Activated CD4-positive, alpha-beta memory T cell treated with anti-CD3 and anti-CD28 coated beads, Interleukin-2, amount 10 ng/mL, durations not matched to agents 7 days and 5 days (primary cell): ENCODE measurements at places on chromosomes 2 and 18. TPM values are rescaled to one million over a fixed set of nuclear protein-coding genes. Genes with fewer than 3 reads are reported as not detected.

Gene DOCK10
- total RNA-seq = 239 TPM

DNA sequence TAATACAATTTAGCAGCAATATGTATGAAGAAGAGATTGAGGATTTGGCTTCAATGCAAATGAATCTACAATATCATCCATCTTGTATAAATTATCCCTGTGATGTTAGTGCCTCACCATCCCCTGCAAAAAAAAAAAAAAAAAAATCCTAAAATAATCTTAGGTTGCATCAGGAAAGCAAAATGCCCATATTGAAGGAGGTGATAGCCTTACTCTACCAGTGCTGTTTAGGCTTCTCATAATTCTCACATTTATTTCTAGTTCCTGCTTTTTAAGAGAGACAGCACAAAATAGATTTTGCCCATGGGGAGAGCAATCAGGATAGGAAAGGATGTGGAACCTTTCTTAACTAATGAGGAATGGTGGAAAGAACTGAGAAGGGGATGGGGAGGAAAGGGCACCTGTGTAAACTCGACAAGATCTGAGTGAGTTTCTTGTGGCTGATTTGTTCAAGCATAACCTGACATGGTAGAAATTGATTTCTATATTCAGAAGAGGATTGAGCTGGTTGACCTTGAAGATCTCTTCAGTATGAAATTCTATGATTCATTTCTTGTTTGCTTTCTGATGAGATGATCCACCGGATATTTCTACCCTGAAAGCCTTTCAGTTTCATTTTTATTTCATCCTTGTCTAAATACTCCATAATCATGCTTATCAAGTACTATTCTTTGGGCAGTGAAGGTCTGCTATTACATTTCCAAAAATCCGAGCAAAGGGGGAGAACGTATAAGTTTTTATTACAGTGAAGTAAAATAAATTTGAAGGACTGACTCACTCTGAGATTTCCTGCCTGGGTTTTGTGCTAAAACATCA is 391.2 kb downstream of the PTPRM start:
- no peak for DNase-seq

DNA sequence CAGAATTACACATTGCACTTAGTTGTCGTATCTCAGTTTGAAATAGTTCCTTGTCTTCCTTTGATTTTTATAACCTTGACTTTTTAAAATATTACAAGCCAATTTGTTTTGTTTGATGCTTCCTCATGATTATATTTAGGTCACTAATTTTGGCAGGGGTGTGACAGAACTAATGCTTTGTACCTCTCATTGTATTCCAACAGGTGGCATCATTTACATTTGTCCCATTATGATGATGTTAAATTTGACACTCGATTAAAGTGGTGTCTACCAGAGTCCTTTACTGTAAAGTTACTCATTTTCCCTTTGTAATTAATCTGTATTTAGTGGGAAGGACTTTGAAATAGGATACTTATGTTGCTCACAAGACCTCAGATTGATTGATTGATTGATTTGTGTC is 21.5 kb upstream of the MFSD2B start:
- DNase-seq = no peak

- no peak for DNase-seq
These were observed 188.5 kb downstream of the TPGS2 start for GRCh38 chr18:36640021-36640952.

Gene RAMP1
- 8.1 TPM for total RNA-seq

Gene FSHR
- total RNA-seq = not detected

Gene RBM43
- 8.9 TPM for total RNA-seq

DNA sequence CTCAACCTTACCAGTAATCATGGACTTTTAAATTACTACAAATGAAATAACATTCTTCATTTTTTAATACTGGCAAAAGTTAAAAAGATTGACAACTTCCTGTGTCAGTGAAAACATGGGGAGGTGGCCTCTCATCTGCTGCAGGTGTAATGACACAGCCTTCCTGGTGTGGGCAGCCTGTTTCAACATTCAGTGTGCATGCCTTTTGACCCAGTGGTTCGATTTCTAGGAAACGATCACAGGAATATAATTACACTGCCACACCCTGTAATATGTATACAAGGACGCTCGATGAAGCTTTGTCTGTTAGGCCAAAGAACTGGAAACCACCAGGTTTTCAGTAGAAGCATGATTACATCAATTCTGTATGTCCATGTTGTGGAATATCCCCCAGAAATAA is 68.7 kb downstream of the MTHFD2 start:
- peak; percentile 80 for DNase-seq

DNA sequence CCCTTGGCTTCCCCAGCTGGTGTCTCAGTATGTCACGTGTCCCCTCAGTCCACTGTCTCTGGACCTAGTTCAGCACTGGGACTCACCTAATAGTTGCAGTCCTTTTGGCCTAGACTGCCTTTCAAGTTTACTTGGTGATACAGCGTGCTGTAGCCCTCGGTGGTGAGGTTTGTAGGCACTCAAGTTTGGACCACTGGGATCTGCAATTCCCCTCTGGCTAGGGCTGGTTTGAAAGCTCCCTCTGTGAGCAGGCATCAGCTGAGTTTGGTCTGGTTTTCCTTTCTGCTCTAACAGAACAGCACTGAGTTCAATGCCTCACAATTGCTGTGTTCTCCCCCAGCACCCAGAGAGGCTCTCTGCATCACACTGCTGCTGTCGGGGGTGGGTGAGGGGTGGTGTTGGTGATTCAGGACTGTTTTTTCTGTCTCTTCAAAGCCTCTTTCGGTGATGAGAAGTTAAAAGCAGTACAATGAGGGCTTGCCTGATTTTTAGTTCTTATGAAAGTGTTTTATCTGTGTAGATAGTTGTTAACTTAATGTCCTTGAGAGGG is 494.2 kb downstream of the TDRD15 start:
- no peak for DNase-seq
